ENCODE measurements at places on chromosomes 11 and 22.

DNA sequence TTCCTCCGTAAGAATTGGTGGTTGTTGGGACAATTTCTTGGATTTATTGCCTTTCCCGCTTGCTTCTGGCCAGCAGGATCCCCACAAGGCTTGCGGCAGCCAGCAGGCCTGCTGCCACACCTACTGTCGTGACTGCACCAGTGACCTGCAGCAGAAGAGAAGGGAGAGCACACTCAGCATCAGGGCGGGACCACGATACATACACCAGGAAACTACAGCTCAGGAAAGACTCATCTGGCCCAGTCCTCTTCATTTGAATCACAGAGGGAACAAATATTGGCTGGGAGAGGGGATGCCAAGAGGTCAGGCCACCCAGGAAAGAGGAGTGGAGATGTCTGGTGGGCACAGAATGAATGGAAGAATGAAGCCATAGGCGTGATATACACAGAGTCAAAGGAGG lies 10.3 kb downstream of the PLAAT2 start:
- peaks cover 11% of the 10 kb centered on the region for H3K4me1 ChIP-seq
- DNase-seq: no peak
- H3K27ac ChIP-seq: no peak overlapping the region
- H3K36me3 ChIP-seq: no peaks in the 10 kb centered on the region

DNA sequence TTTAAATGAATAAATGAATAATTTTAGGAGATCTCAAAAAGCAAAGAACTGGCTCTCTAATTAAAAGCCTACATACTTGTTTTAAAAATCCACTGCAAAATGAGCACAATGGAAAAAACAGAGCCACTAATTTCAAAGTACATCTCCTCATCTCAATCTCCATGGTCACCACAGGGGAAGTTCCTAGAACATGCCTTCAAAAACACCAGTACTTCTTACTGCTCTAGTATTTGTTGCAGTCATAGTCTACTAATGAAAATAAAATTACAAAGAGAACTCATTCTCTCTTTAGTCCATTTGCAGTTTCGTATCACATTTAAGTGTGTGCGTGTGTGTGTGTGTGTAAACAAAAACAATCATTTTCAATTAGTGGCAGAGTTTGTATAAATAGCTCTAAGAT lies 54.0 kb downstream of the PIK3C2A start:
- no peaks in the 10 kb centered on the region for H3K36me3 ChIP-seq
- no peak overlapping the region for H3K4me3 ChIP-seq
- H3K27ac ChIP-seq: no peak overlapping the region
- no peak for DNase-seq
- no peaks in the 10 kb centered on the region for H3K27me3 ChIP-seq

- DNase-seq: no peak
- peaks cover 5% of the 10 kb centered on the region for H3K36me3 ChIP-seq
- peaks cover 7% of the 10 kb centered on the region for H3K4me1 ChIP-seq
Measured at GRCh38 chr11:78187366-78188285, 800 bp downstream of the KCTD21 start.

- H3K36me3 ChIP-seq: no peaks in the 10 kb centered on the region
- no peak overlapping the region for H3K4me3 ChIP-seq
- no peaks in the 10 kb centered on the region for H3K27me3 ChIP-seq
- H3K27ac ChIP-seq: no peak overlapping the region
Measured at GRCh38 chr11:113198972-113199661, 115.3 kb upstream of the TTC12 start.

DNA sequence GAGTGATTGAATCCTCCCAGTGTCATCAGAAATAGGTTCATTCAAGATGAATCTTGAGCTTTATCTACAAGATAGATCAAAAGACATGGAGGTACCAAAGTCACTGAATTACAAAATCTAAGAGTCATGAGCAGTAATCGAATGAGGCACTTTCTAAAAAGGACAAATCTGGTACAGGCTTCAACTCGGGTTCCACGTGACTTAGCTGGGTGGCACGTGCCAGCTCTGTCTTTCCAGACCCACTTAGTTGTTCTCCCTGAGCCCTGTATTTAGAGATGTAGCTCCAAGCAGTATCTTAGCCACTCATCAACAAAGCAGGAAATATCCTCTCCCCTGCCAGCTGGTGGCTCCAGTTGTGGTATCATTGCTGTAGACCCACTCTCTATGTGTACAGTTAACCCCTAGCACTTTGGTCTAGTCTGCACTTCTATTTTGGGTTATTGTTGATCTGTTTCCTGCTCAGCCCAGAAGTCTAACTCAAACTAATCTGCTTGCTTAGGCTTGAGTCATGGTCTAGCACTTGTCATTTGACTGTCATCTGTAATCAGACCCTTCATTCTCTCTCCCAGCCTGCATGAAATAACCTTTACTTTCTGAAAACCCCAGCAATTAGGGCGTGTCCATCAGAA lies 528.7 kb downstream of the ETS1 start:
- no peaks in the 10 kb centered on the region for H3K4me1 ChIP-seq
- H3K27me3 ChIP-seq: no peaks in the 10 kb centered on the region
- no peaks in the 10 kb centered on the region for H3K36me3 ChIP-seq
- DNase-seq: no peak

GRCh38 chr11:123195188-123196059 lies at the start of gene CLMP:
Gene CLMP (minus strand): TSS chr11:123195248. CDS start chr11:123194940, 308 bp downstream.
- H3K36me3 ChIP-seq: no peaks in the 10 kb centered on the region
- peak within 1 kb of the TSS; percentile 43 for H3K4me3 ChIP-seq
- peak within 1 kb of the TSS; percentile 57 for H3K27ac ChIP-seq
- DNase-seq: peak; percentile 54

- DNase-seq: no peak
- H3K27ac ChIP-seq: peak overlapping the region; percentile 70
- peak overlapping the region; percentile 51 for H3K4me3 ChIP-seq
- no peaks in the 10 kb centered on the region for H3K36me3 ChIP-seq
- no peaks in the 10 kb centered on the region for H3K27me3 ChIP-seq
Measured at GRCh38 chr11:94741022-94741679, 27.0 kb upstream of the AMOTL1 start.

DNA sequence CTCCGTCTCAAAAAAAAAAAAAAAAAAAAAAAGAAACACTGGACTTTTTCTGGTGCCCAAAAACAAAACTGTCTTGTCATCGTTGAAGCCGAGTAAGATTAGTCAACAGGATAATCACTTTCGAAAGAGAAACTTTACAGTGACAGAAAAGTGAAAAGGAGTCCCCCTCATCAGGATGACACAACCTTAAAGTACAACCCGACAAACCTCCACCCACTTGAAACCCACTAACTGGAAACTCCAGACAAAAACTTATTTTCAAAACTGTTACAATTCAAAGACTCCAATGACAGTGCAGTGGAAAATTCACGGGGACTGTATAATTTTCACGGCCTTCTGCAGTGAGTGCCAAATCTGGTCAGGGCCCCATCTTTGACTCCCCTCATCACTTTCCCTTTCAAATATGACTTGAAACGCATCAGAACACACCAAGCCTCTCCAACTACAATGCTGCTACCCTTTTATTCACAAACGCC lies 1.3 kb downstream of the DENND5A start:
- H3K4me3 ChIP-seq: peak overlapping the region; percentile 88
- no peaks in the 10 kb centered on the region for H3K36me3 ChIP-seq

DNA sequence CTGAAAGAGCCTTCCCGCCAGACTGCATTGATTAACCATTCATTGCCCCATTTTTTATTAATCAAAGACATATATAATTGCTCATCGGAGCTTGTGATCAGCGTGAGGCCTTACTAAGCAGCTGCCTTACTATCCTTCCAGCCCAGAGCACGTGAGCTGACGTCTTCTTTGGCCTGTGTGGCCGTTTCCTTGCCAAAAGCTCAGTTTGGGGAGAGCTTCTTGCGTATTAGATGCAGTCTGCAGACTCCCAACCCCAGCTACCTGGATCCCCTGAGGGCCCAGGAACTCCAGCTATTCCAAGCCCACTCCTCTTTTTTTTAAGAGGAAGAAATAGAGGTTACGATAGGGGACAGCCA lies 784 bp upstream of the SLC43A3 start:
- peaks cover 51% of the 10 kb centered on the region for H3K4me1 ChIP-seq
- H3K27ac ChIP-seq: peak overlapping the region; percentile 97
- H3K27me3 ChIP-seq: no peaks in the 10 kb centered on the region
- DNase-seq: peak; percentile 94

DNA sequence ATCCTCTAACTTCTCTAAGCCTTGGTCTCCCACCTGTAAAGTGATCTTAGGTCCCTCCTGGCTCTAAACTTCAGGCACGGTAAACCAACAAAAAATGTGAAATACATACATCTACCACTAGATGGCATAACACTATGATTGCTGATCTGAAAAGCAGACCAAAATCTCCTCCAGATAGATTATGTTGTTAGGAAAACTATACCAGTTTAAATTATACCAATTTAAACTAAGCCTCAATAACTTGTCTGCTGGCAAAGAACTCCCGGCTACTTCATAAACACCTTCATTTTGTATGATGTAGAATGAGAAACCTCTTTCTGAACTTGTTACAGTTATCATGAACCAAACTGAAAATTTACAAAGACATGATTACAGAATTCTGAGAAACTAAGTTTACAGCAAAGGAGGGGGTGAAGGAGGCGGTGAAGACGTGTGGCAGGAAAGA lies 85.9 kb downstream of the SBF2 start:
- H3K27ac ChIP-seq: no peak overlapping the region
- H3K4me3 ChIP-seq: no peak overlapping the region
- DNase-seq: no peak
- no peaks in the 10 kb centered on the region for H3K36me3 ChIP-seq
- H3K27me3 ChIP-seq: no peaks in the 10 kb centered on the region
